ENCODE measurements at places on chromosomes 1 and 21.

- DNase-seq, result no peak
Observed at GRCh38 chr1:21913763-21914162, 23.3 kb downstream of the HSPG2 start.

GRCh38 chr1:8439015-8439702, 121.2 kb downstream of the SLC45A1 start:
- no peak for DNase-seq

DNA sequence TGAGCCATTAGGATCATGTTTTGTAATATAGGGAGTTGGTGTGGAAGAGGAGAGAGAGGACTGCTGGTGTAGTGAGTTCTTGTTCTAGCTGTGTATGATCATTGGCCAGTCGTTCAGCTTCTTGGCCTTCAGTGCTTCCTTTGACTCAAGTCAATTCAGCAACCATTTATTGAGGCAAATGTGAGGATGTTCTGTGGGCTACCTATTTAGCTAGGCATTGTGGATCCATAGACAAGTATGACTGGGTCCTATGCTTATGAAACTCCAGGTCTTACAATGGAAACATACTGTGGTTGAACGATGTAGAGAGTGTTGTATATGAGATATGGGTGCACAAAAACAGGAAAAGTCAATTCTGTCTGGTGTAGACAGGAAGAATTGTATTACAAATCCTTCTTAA, 41.7 kb downstream of the NFIA start:
- no peak for DNase-seq

- DNase-seq, result no peak
Observed at GRCh38 chr1:111827946-111828345, 72.2 kb downstream of the DDX20 start.

Data from stimulated activated CD4-positive, alpha-beta T cell treated with anti-CD3 and anti-CD28 coated beads, Interleukin-15, amount 100 ng/mL, for 1 hour (primary cell).